A549 treated with GW870086 at 1 μM for 4 hours (cell line): ENCODE measurements at places on chromosomes 3 and 15. TPM values are rescaled to one million over a fixed set of nuclear protein-coding genes. Genes with fewer than 3 reads are reported as not detected.

Gene EXD1
- total RNA-seq = 0.16 to 0.33 TPM (median 0.27 TPM) in 3 of 5 replicates, not detected in the others

Gene ITIH1
- not detected in 5 replicates for total RNA-seq

Gene KLF15
- total RNA-seq = 0.21 to 0.65 TPM (median 0.27 TPM) in 5 replicates

Gene VGLL3
- total RNA-seq = 3.2 to 8.1 TPM (median 6.2 TPM) in 5 replicates

Gene GMNC
- total RNA-seq = not detected in 5 replicates
